ENCODE measurements at places on chromosomes 6 and 20.

DNA sequence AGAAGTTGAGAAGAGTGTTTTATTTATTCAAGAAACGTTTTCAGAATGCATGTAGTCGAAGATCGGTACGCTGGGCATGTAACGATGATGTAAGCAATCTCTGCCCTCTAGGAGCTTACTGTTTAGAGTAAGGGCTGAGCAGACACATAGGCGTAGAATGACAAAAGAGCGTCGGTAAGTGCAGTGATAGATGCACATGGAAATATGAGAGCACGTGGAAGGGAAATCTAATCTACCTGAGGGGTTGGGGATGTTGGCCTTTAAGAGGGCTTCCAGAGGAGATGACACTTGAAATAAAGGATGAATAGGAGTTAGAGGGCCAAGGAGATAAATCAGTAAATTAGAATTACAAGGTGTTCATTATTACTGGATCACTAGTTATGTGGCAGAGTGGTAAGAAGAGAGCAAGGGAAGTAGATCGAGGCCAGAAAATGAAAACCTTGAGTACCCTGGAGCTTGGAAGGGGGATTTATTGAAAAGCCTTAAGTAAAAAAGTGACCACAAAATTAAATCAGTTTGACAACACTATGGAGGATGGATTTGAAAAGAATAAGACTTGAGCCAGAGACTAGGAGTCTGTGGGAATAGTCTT lies 782 bp downstream of the TRMT11 start:
- peak overlapping the region; percentile 87 for H3K27ac ChIP-seq
- H3K4me3 ChIP-seq, result peak overlapping the region; percentile 88
- H3K27me3 ChIP-seq, result no peaks in the 10 kb centered on the region
- peaks cover 20% of the 10 kb centered on the region for H3K4me1 ChIP-seq

- H3K4me1 ChIP-seq, result peaks cover 14% of the 10 kb centered on the region
- H3K4me3 ChIP-seq, result peak overlapping the region; percentile 50
- no peak for DNase-seq
- H3K27me3 ChIP-seq, result peaks cover 48% of the 10 kb centered on the region
- H3K27ac ChIP-seq, result no peak overlapping the region
Measured at GRCh38 chr6:44297063-44298038, 15.8 kb downstream of the AARS2 start.

DNA sequence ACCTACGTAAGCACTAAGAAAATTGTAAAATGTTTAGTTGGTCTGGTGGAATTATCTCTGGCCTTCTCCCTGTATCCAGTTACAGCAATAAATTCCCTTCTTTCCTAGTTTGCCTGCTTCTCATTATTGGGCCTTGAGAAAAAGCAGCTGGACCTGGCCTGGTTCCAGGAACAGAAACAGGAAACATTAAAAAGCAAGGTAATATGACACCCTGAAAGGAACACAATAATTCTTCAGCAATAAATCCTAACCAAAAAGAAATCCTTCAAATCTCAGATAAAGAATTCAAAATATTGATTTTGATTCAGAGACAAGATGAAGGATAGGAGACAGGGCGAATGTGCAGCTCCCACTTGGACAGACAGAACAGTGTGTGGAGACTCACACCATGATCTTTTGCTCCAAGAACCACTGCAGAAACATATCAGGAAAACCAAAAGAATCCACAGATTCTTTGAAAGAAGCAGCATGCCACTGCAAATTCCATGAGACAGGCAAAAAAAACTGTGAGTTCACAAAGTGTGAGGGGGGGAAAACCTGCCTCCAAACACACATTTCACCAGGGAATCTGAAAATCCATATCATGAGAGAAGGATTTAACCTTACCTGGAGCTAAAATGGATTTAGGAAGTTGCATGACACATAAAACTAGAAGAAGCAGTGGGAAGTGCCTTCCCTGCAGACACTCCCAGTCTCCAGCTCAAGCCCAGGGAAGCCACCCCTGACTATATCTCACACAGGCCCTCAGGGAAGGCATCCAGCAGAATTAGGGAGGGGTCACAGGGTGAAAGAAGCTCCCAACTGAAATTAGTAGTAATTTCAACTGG lies 28.9 kb downstream of the TREM1 start:
- H3K4me1 ChIP-seq, result no peaks in the 10 kb centered on the region
- no peak overlapping the region for H3K4me3 ChIP-seq
- H3K27me3 ChIP-seq, result peaks cover 5% of the 10 kb centered on the region

DNA sequence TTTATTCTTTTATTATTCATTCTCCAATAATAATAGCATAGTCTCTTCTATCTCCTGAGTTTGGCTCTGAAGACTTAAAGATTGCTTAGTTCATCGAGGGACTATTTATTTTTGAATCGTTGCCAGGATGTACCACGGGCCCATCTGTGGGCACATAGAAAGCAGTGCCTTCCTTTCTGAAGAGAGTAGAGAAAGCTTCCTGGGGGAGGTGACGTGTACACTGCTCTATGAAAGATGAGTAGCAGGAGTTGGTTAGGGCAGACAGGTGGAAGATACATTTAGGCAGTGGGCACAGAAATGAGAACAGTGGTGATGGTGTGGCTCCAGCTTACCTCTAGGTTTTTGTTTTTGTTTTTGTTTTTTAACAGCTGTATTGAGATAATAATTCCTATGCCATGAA lies 98.4 kb downstream of the CDKAL1 start:
- H3K4me1 ChIP-seq, result no peaks in the 10 kb centered on the region
- H3K4me3 ChIP-seq, result no peak overlapping the region
- no peak for DNase-seq
- no peaks in the 10 kb centered on the region for H3K36me3 ChIP-seq
- H3K27ac ChIP-seq, result no peak overlapping the region

- H3K4me1 ChIP-seq, result no peaks in the 10 kb centered on the region
- H3K36me3 ChIP-seq, result peaks cover 8% of the 10 kb centered on the region
- no peak for DNase-seq
- H3K4me3 ChIP-seq, result no peak overlapping the region
- no peak overlapping the region for H3K27ac ChIP-seq
Measured at GRCh38 chr6:83917001-83917400, 57.5 kb downstream of the CYB5R4 start.

GRCh38 chr6:156183678-156184077 lies 593.5 kb upstream of the ARID1B start:
- no peaks in the 10 kb centered on the region for H3K4me1 ChIP-seq
- no peak overlapping the region for H3K27ac ChIP-seq
- H3K36me3 ChIP-seq, result no peaks in the 10 kb centered on the region
- no peaks in the 10 kb centered on the region for H3K27me3 ChIP-seq
- DNase-seq, result no peak

- no peak overlapping the region for H3K27ac ChIP-seq
- H3K4me3 ChIP-seq, result no peak overlapping the region
- H3K4me1 ChIP-seq, result no peaks in the 10 kb centered on the region
- no peaks in the 10 kb centered on the region for H3K36me3 ChIP-seq
- no peak for DNase-seq
Measured at GRCh38 chr6:99810942-99811620, 182.9 kb downstream of the MCHR2 start.

GRCh38 chr20:44057698-44058675 lies 129.0 kb downstream of the JPH2 start:
- H3K4me3 ChIP-seq, result no peak overlapping the region
- no peaks in the 10 kb centered on the region for H3K36me3 ChIP-seq
- no peaks in the 10 kb centered on the region for H3K4me1 ChIP-seq
- H3K27ac ChIP-seq, result no peak overlapping the region
- peaks cover 6% of the 10 kb centered on the region for H3K27me3 ChIP-seq

DNA sequence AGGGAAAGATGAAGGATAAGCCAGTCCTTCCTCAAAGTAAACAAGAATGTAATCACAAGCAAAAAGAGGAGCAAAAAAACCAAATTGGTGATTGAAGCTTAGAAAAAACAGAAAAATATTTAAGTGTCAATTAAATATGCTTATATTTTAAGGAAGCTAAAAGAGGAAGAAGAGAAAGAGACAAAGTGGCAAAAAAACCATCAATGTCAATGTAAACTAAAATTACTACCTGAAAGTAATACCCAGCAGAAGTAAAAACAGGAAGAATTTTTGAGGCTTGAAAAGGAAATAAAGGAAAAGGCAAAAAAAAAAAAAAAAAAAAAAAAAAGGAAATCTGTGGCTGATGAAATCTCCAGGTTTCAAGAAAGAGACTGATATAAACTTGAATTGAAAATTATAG lies 36.2 kb upstream of the OGFRL1 start:
- H3K27ac ChIP-seq, result no peak overlapping the region
- no peak overlapping the region for H3K4me3 ChIP-seq
- H3K4me1 ChIP-seq, result peaks cover 4% of the 10 kb centered on the region
- no peaks in the 10 kb centered on the region for H3K27me3 ChIP-seq

GRCh38 chr6:108473197-108473596 lies 87.5 kb upstream of the FOXO3 start:
- no peaks in the 10 kb centered on the region for H3K27me3 ChIP-seq
- no peaks in the 10 kb centered on the region for H3K4me1 ChIP-seq
- no peak for DNase-seq
- no peak overlapping the region for H3K27ac ChIP-seq
- H3K36me3 ChIP-seq, result no peaks in the 10 kb centered on the region
- H3K4me3 ChIP-seq, result no peak overlapping the region

- no peaks in the 10 kb centered on the region for H3K27me3 ChIP-seq
- no peaks in the 10 kb centered on the region for H3K36me3 ChIP-seq
- no peak overlapping the region for H3K27ac ChIP-seq
- H3K4me3 ChIP-seq, result no peak overlapping the region
- no peak for DNase-seq
Measured at GRCh38 chr20:7742479-7742878, 197.8 kb downstream of the HAO1 start.

- peaks cover 91% of the 10 kb centered on the region for H3K27me3 ChIP-seq
- no peaks in the 10 kb centered on the region for H3K36me3 ChIP-seq
- H3K4me3 ChIP-seq, result no peak overlapping the region
- H3K27ac ChIP-seq, result no peak overlapping the region
Measured at GRCh38 chr20:51027035-51027795, 4.3 kb upstream of the KCNG1 start.

DNA sequence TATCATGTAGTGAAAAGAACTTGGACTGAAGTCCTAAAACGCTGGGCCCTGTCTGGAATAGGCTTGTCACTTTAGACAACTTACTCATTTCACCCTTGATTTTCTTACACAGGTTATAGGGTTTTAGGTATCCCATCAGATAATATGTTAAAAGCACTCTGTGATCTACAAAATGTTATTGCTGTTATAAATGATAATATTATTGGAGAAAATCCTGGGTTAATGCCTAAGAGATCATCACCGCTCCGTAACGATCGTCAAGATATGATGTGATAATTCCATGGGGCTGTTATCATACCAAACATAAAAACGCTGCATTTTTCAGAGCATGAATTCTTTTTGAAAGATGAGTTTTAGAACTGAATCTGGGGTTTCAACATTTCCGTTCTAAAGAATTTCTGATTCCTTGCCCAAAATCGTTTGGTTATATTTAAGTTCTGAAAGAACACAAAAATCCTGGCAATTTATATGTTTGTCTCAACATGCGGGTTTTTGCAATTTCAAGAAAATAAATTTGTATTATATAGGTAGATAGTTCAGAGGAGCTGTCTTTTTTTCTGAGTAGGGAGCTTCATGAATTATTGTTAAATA lies 154.8 kb downstream of the FOXC1 start:
- H3K4me1 ChIP-seq, result peaks cover 22% of the 10 kb centered on the region
- no peaks in the 10 kb centered on the region for H3K36me3 ChIP-seq
- no peak overlapping the region for H3K27ac ChIP-seq
- DNase-seq, result no peak
- H3K4me3 ChIP-seq, result no peak overlapping the region
- no peaks in the 10 kb centered on the region for H3K27me3 ChIP-seq

- H3K27ac ChIP-seq, result no peak overlapping the region
- no peak overlapping the region for H3K4me3 ChIP-seq
- DNase-seq, result no peak
Measured at GRCh38 chr6:621931-622330, 35.0 kb downstream of the HUS1B start.

GRCh38 chr20:19453410-19453809 lies 241.0 kb downstream of the SLC24A3 start:
- H3K4me3 ChIP-seq, result no peak overlapping the region
- H3K27ac ChIP-seq, result no peak overlapping the region
- no peak for DNase-seq
- H3K27me3 ChIP-seq, result no peaks in the 10 kb centered on the region

GRCh38 chr20:59782986-59783640 lies 150.3 kb downstream of the SYCP2 start:
- H3K36me3 ChIP-seq, result no peaks in the 10 kb centered on the region
- no peaks in the 10 kb centered on the region for H3K27me3 ChIP-seq
- no peak overlapping the region for H3K4me3 ChIP-seq
- no peak overlapping the region for H3K27ac ChIP-seq
- H3K4me1 ChIP-seq, result no peaks in the 10 kb centered on the region

- DNase-seq, result no peak
- H3K27ac ChIP-seq, result no peak overlapping the region
- no peak overlapping the region for H3K4me3 ChIP-seq
- no peaks in the 10 kb centered on the region for H3K36me3 ChIP-seq
Measured at GRCh38 chr20:8549192-8549591, 417.1 kb downstream of the PLCB1 start.

GRCh38 chr6:143963158-143963919 lies 44.7 kb downstream of the PLAGL1 start:
- no peaks in the 10 kb centered on the region for H3K27me3 ChIP-seq
- peaks cover 31% of the 10 kb centered on the region for H3K4me1 ChIP-seq
- no peaks in the 10 kb centered on the region for H3K36me3 ChIP-seq
- H3K4me3 ChIP-seq, result no peak overlapping the region
- H3K27ac ChIP-seq, result no peak overlapping the region

GRCh38 chr6:34148631-34149451 lies 3.0 kb upstream of the GRM4 start:
- H3K4me1 ChIP-seq, result peaks cover 20% of the 10 kb centered on the region
- no peak for DNase-seq
- H3K36me3 ChIP-seq, result no peaks in the 10 kb centered on the region
- H3K4me3 ChIP-seq, result no peak overlapping the region
- no peak overlapping the region for H3K27ac ChIP-seq
- peaks cover 83% of the 10 kb centered on the region for H3K27me3 ChIP-seq

DNA sequence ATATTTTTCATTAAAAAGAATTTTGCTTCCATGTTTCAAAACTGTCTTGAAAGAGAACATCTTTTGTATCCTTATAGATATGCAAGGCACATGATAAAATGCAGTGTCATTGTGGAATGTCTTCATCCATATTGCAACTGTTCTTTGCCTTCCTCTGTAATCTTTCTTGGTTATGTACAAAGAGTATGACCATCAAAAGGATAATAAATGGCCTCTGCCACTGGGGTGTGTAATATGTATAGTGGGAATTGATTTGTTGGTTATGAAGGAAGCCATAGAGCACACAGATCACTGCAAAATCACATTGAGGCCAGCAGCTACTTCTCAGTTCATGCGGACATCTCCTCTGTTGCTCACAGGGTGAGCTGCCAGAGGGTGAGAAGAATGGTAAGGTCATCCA lies 703.5 kb downstream of the TFAP2A start:
- H3K27ac ChIP-seq, result no peak overlapping the region
- no peaks in the 10 kb centered on the region for H3K4me1 ChIP-seq
- DNase-seq, result no peak
- no peaks in the 10 kb centered on the region for H3K36me3 ChIP-seq
- H3K4me3 ChIP-seq, result no peak overlapping the region

- H3K27me3 ChIP-seq, result peaks cover 77% of the 10 kb centered on the region
- no peak overlapping the region for H3K4me3 ChIP-seq
- peaks cover 28% of the 10 kb centered on the region for H3K4me1 ChIP-seq
- DNase-seq, result no peak
- H3K36me3 ChIP-seq, result no peaks in the 10 kb centered on the region
Measured at GRCh38 chr6:27541212-27541932, 68.5 kb upstream of the ZNF184 start.

All from suprapubic skin (tissue), 4 donors.